ENCODE measurements at places on chromosomes 3 and 15.
A peak's percentile ranks its signal among the peaks of the same experiment; 100 is the strongest.

DNA sequence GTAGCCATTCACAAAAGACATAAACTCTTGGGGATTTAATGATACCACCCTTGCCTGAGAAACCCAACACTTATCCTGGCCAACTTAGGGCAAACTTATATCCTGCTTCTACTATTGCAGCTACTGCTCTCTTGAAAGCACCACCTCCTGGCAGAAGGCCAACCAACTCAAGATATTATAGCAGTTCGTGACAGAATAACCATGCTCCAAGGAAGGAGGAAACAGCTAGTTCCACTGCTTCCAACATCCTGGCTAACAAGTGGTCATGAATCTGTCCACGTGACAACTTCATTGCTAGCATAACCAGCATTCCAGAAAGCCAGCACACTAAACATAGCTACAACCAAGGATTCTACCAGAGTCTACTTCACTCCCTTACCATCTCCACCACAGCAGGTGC is 1037.5 kb downstream of the TBL1XR1 start:
- DNase-seq = no peak

- peak; percentile 63 for DNase-seq
Observed at GRCh38 chr3:64030741-64031140, 7.4 kb upstream of the PSMD6 start.

GRCh38 chr3:184135911-184136260 is 728 bp downstream of the EIF2B5 start:
- no peak for DNase-seq

DNA sequence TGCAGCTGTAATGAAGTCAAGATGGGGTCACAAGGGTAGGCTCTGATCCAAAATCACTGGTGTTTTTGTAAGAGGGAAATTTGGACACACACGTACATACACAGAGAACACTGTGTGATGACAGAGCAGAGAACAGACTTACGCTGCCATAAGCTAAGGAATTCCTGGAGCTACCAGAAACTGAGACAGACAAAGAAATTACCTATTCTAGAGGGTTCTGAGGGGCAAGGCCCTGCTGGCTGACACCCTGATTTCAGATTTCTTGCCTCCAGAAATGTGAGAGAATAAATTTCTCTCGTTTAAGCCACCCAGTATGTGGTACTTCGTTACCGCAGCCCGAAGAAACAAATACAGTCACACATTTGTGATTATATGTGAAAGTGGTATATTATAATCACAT is 24.8 kb downstream of the CBLB start:
- DNase-seq = no peak

DNA sequence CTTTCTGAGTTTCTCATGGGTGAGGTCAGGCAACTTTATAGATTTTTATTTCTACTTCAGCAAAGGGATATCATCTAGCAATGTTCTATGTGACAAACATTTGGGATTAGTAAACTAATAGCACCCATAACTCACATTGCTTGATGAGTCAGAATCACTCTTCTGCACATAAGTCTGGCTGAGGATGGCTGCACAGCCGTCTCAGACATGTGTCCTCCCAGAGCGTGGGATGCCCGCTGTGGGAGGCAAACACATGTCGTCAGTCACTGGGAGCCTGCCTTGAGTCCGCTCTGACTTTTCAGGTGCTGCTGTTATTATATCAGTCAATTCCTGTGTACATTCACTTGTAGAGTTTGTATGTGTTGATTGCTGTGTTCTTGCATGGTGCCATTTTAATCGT is 230.7 kb upstream of the TRIM42 start:
- no peak for DNase-seq

DNA sequence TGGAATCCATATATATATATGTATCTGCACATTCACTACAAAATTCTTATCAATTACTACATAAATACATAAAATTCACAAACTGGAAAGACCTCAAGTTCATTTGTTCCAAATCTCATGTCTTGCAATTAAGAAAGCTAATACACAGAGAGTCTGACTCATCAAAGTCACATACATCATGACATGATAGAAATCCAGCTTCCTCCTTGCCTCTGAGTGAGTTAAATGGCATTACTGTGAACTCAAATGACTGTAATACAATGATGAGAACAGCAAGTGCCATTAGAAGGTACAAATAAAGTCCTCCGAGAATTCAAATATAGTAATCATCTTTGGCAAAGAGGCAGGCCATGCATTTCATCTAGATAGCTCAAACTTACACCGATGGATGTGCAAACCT is 55.1 kb upstream of the AGTR1 start:
- DNase-seq = no peak

DNA sequence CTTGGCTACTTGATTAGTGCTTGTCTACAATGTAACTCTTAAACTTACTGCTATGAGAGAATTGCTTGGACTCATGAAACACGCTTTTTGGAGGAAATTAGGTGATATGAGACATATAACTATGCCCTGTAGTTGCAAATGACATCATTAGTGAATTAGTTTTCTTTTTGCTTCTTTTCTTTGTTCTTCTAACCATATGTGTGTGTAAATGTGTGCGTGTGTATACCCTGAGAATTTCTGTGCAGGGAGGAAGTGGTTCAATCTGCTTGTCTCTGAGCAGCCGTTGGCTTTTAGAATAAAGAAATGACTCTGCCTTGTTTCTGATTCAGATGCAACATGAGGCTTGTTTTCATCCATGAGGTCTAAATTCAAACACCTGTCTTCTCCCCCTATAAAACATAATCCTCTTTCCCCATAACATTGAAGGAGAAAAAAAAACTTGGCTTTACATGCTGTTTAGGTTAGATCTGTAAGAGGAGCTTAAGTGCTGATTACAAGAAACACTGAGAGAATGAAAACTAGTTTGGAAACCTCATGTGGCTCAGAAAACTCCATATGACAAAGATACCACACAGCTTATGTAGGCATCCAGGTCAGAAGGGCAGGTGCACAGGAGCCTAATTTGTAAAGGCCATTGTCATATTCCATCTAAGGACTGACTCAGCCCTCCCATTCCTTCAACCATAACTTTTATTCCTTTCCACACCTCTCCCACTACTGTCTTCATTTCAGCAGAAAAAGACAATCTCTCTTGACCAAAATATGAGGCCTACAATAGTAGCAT is 30.5 kb upstream of the BLM start:
- DNase-seq = no peak

GRCh38 chr15:83955806-83956265 is 279.7 kb upstream of the GOLGA6L4 start:
- no peak for DNase-seq

All from NCI-H1436 (cell line).